Activated T-helper 1 cell treated with anti-CD3 and anti-CD28 coated beads, Interleukin-12 subunit alpha, Interleukin-12 subunit beta, Interleukin-2, Interleukin-4 antibody, amounts not matched to agents 30 ng/mL and 10 ng/mL and 1 ng/mL, durations not matched to agents 14 hours and 24 hours and 36 hours (primary cell): ENCODE measurements at places on chromosomes 2 and 18.

- no peak for DNase-seq
Measured at GRCh38 chr2:188752311-188752710, 221.9 kb upstream of the COL3A1 start.

DNA sequence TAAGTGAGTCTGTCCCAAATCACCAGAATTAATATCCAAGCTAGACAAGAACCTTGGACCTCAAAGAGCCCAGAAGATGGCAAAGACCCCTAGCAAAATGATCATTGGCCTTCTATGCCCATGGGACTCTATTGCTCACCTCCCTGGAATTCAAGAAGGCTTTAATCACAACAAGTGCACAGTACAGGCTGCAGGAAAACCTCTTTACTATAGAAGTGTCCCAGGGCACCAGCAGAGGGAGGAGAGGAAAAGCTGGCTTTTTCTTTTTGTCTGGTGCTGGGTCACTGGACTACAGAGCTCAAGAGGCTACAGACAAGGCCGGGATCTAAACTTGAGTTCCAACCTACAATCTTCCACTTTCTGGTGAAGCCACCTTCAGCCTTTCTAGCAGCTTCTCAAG is 88.3 kb upstream of the PPP1CB start:
- no peak for DNase-seq

DNA sequence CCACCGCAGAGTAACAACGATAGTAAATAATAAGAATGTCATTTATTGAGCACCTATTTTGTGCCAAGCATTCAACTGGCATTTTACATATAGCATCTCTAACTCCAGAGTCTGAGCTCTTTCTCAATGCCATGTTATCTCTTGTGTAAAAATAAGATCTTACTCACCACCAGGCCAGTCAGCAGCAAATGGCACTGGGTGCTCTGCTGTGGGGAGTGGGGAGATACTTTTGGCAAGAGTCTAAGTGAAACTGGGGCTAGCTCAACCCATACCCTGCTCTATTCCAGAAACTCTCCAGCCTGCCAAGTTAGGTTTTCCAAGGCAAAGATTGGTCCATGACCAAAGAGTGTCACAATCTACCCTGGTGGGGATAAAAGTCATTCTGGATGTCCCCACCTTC is 5.0 kb upstream of the SLC4A3 start:
- DNase-seq, result no peak

GRCh38 chr2:98543214-98543613 is 65.1 kb downstream of the COA5 start:
- DNase-seq, result no peak

DNA sequence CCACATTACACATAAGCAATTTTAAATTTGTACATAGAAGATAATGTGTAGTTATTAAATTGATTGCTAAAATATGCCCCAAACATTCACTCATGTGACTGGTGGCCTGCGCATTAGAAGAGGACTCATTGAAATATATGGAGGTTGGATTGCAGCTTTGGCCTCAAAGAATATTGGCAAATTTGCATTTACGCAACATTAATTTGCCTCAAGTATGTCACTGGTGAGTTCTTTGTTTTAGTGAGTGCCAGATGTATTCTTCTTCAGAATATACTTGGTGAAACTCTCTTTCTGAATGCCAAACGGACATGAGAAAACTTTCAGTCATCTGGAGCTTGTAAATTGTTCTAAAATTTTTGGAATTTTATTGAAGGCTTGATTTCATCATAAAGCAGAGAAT is 5.9 kb upstream of the EFEMP1 start:
- no peak for DNase-seq

- DNase-seq, result no peak
Measured at GRCh38 chr2:74080346-74080745, 67.4 kb downstream of the BOLA3 start.

- no peak for DNase-seq
Measured at GRCh38 chr18:11071300-11071699, 78.1 kb downstream of the PIEZO2 start.

DNA sequence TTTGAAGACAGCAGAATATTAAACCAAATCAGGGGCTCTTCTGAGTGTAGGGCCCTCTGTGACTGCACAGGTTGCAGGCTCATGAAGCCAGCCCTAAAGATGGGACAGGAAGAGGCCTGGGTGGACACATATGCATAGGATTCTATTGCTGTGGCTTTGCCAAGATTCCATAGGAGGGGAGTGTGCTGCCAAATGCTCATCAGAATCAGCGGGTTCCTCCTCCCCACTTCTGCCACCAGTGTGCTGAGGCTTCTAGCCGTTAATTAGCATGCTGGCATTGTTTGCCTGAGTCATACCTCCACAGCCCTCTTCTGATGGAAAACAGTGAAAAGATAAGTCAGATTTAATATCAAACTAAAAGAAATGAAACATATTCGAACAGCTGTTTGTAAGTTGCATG is 103.9 kb upstream of the TMEFF2 start:
- no peak for DNase-seq

GRCh38 chr18:44791520-44791919 is 110.8 kb downstream of the SETBP1 start:
- no peak for DNase-seq

DNA sequence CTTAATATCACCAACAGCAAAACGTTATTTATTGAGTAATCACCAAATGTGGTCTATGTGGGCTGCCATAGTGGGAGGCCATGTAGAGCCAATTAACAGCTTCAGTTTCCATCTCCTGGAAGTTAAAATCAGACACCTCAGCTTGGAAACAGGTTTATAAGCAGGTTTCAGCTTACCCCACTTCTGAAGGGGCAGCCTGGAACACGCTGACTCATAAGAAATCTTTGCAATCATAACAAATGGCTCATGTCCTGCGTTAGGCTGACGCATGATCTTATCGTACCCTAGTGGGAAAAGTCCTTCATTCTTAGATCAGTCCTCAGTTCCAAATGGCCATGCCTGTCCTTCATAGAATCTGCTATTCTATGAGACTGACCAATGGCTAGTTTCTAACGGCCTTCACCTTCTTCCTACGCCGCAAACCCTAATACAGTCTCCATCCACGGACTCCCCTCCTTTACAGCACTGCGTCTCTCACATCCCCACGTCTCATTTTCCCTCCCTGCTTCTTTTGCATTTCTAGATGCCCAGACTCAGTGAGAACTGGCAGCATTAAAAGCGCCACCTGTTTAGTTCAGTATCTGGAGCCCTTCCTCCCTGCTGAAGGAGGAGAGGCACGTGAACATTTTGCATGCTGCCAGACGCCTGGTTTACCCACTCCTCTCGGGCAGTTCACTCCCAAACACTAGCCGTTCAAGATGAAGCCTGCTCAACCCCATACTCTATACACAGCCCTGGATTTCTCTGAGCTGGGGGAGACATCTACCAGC is 24.2 kb upstream of the BZW1 start:
- DNase-seq, result no peak

DNA sequence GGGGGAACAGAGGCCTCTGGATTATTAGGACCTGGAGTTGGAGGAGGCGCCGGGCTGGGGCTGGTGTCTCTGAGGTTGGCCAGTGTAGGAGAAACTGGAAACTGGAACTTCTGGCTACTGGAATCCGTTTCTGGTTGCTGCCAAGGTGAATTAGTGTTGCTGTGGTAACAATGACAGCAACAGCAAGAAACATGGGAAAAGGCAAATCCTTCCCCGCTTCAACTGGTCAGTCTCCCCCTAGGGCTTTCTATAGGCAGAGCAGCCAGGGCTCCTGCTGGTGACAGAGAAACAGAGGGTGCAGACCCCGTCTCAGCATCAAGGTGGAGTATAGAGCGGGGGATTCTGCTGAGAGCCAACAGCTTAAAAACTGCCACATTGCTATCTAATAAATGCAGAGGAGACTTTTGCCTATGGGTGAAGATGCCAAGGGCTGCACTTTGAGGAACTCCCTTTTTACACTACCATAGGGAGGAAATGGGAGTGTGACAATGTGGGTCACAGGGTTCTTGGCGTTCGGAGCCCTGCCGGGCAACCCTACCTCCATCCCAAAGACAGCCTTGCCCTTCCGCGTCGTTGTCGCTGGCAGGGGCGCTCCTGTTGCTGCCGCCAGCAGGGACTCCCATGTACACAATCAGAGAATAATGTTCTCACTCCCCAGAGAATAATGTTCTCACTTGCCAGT is 81.4 kb upstream of the CABLES1 start:
- no peak for DNase-seq

DNA sequence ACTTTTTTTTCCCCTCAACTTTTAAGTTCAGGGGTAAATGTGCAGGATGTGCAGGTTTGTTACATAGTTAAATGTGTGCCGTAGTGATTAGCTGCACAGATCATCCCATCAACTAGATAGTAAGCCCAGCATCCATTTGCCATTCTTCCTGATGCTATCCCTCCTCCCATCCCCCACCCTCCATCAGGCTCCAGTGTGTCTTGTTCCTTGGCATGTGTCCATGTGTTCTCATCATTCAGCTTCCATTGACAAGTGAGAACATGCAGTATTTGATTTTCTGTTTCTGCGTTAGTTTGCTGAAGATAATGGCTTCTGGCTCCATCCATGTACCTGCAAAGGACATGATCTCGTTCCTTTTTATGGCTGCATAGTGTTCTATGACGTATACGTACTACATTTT is 47.2 kb upstream of the STON1 start:
- no peak for DNase-seq

DNA sequence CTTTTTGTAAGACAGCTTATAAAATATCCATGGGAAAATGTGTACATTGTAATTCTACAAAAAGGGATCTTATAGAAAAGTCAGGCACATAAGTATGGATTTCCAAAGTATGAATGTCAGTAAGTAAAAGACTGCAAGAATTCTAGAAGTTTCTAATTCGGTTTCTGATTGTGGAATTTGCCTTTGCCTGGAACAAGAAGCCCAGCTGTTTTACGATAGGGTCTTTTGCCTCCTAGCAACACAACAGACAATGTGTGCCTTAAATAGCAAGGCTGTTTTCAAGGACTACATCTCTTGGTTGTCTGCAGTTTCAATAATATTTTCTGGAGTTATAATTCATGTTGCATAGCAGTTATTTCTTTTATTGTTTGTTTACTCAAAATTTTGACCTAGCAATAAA is 312.9 kb downstream of the MTX2 start:
- no peak for DNase-seq

DNA sequence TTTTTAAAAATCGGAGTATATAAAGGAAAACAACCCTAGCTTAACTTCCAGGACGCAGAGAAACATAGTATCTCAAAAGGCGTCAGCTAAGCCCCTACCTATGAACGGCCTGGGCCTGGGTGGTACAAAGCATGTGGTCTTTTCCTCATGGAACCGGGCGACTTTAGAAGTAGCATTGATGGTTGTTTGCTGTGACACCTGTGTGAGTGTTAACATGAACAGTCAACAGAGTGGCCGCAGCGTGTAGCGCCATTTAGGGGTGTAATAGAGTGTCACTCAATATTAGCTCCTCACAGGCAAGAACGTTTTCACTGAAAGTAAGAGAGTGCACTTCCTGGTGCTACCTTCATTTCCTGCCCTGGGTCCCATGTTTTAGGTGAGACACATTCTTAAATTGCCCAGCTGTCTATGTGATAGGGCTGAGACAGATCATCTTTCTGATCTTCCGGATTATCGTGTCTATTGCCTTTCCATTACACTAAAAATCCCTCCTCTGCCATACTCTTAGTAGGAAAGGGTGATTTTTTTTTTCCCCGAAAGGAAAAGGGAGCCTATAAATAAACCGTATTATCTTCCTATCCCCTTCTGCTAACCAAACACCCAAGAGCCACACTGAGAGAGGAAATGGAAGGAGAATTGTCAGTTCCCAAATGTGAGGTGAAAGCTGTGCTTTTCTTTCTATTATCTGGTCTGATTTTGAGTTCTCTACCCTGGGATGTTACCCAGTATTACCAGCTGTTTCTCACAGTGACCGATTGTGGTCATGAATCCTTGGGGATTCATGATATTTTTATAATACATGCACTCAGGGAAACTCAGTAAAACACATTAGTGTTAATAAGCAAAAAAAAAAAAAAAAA is 1.3 kb downstream of the GORASP2 start:
- peak; percentile 47 for DNase-seq

DNA sequence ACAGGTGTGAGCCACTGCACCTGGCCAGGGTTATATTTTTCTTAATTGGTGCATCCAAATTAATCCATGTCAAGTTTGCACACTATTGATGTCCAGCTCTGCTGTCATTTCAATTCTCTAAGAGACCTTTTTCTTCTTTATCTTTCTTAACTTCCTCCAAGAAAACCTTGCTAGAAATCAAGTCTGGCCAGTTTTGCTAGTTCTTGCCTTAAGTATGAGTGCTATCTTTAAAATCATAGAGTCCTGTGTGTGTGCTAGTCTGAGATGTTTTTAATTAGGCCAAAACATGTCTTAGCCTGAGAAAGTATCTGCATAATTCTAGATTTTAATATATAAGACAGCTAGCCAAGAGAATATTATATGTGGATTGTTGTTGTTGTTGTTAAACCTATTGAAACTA is 56.2 kb upstream of the SLC39A10 start:
- DNase-seq, result no peak

- no peak for DNase-seq
Measured at GRCh38 chr18:40099641-40100040, 1855.4 kb upstream of the PIK3C3 start.

GRCh38 chr2:29023188-29023587 is 42.1 kb downstream of the TOGARAM2 start:
- DNase-seq, result no peak

DNA sequence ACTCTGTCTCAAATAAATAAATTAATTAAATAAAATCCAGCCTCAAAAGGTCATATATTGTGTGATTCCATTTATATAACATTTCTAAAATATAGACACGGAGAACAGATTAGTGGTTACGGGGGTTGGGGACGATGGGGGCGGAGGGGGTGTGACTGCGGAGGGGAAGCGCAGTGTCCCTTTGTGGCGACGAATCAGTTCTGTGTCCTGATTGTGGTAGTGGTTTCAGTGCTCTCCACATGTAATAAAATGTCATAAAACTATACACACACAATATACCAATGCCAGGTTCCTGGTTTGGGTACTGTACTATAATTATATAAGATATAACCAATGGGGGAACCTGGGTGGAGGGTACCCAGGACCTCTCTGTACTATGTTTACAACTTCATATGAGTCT is 186.4 kb downstream of the ANAPC1 start:
- DNase-seq, result no peak

- no peak for DNase-seq
Measured at GRCh38 chr2:189411860-189412259, 29.4 kb upstream of the WDR75 start.

- no peak for DNase-seq
Measured at GRCh38 chr2:56017784-56018183, 94.2 kb upstream of the EFEMP1 start.

DNA sequence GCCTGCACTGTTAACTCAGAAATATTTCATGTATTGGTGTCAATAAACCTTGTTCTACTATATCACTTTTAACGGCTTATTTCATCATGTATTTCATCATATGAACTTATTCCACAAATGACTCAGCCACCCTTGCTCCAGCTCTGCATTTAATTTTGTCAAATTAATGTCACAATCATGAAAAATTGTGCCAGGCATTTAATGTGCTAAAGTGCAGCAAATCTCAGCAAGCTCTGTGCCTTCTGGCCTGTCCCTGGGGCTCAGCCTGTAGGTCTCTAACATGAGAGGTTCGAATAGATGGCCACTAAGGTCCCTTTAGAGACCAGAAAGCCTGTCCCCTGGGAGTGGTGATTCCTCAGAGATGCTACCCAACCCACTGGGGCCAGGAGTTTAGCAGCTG is 28.6 kb downstream of the BOD1L2 start:
- no peak for DNase-seq
